Hematopoietic multipotent progenitor cell treated with erythropoietin and hydrocortisone succinate and interleukin-3 and kit ligand, for 8 days (in vitro differentiated cells): ENCODE measurements at places on chromosomes 12 and 14.
A peak's percentile ranks its signal among the peaks of the same experiment; 100 is the strongest.

- no peak for DNase-seq
Observed at GRCh38 chr14:88017535-88017934, 12.6 kb downstream of the GPR65 start.

DNA sequence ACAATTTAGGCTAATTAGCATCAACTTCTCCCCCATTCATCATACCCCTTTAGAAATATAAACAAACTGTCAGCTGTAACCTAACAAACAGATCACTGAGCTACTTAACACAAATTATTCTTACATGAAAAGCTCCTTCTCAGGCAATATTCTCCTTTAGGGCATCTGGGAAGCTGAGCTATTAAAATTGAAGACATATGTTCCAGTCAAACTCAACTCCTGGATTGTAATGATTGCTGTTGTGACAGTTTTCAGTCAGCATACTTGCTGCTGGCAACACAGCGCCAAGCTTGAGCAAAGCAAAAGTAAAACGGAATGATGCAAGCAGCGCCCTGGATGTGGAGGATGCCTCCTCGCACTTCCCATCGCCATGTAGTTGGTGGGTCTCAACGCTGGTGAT, 82.4 kb downstream of the SLC25A21 start:
- no peak for DNase-seq

- DNase-seq = no peak
Observed at GRCh38 chr14:101937926-101938767, 26.2 kb upstream of the DYNC1H1 start.

GRCh38 chr12:7047306-7047705, 13.2 kb upstream of the C1S start:
- DNase-seq = no peak

DNA sequence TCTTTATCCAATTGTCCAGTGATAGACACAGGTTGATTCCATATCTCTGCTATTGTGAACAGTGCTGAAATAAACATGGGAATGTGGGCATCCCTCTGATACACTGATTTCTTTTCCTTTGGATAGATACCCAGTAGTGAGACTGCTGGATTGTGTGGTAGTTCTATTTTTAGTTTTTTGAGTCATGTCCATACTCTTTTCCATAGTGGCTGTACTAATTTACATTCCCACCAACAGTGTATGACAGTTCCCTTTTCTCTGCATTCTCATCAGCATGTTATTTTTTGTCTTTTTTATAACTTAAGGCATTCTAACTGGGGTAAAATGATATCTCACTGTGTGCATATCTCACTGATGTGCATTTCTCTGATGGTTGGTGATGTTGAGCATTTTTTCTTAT, 24.8 kb upstream of the VASH1 start:
- no peak for DNase-seq

- no peak for DNase-seq
Observed at GRCh38 chr12:19190292-19191031, 60.9 kb downstream of the PLEKHA5 start.

- DNase-seq = no peak
Observed at GRCh38 chr12:52539083-52539820, 13.7 kb downstream of the KRT71 start.

DNA sequence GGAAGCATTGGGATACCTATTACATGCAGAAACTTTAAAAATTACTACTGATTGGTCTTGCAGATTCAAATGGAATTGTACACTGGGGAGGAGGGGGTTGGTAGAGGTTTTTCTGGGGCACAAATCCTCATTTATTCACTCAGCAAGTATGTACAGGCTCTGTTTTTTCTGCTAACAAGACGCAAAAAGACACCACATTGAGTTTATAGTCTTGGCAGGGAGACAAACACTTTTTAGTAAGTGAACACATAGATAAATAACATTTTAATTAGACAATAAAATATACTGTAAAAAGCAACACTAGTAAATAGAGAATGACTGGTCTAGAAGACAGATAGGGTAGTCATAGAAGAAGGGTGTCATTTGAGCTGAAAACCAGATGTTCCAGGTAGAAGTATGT, 23.8 kb downstream of the GLIPR1L2 start:
- DNase-seq = no peak

- peak; percentile 84 for DNase-seq
Observed at GRCh38 chr12:50047693-50048250, 9.6 kb upstream of the ASIC1 start.

DNA sequence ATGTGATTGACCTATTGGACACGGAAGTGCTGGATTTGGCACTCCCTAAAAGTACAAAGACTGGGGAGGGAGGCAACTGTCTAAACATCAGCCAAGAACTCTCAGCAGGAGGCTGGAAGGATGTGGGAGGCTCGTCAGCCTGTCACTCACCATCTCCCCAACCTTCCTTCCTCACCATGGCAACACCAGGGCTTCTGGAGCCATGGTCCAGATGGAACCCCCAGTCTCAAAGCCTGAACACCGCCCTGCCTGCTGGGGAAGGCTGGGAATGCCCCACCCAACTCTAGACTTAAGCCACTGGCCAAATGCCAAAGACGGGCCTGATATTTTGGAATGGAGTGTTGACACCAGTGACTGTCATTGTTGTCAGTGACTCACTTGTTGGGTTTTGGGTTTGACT, 55.3 kb downstream of the GALNT16 start:
- DNase-seq = peak; percentile 11

DNA sequence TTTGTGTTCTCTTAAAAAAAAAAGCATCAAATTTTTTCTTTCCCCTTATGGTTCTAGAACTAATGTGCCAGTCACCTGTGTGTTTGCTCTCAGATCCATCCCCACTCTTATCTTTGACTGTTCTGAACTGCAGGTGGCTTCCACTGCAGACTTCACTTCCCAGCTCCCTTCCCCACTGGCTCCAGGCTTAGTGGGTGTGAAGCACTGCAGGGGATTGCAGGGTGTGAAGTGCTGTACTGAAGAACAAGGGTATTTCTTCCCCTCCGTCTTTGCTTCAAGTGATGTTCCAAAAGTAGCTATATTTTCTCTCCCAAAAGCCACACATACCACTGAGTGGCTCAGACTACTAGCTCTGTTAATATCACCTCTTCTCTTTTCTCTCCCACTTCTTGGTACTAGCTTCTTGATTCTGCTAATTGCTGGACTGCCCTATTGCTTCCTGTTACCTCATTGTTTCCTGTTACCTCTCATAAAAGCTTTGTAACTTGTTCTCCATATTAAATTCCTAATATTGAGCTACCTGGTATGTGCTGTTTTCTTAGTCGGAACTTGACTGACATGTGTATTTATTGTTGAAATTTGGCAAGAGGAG, 115.4 kb upstream of the PRICKLE1 start:
- DNase-seq = no peak

- no peak for DNase-seq
Observed at GRCh38 chr12:98291828-98292227, 223.6 kb upstream of the TMPO start.

DNA sequence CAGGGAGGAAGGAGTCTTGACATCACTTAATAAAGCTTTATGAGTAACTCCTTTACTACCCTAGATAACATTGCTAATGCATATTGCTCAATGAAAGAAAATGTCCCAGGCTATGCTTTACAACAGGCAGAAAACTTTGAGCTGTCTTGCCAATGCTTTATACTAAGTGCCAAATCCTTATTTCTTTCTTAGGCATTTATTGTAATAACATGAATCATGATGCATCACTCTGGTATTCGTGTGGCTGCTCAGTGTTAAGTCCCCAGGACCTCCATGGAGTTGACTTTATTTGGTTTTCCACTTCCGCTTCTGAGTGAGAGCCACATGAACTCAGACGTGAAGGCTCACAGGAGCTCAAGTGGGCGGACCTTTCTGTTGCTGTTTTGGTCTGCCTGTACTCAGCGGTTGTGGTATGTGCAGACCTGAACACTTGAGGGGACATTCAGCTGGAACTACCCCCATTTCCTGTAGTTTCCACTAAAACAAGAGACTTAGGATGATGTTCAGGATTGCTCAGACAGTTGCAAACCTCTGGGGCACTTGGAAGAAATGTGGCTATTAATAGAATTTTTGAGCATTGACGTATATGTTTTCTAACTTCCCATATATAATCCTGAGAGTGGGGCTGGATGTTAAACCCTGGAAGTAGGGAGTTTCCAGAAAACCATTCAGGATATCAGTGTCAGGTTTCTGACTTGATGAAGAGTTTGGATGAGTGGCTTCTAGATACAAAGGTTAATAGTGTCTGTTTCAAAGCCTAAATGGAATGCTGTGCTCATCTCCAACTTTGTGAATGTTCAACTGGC, 258.6 kb downstream of the MSRB3 start:
- no peak for DNase-seq

DNA sequence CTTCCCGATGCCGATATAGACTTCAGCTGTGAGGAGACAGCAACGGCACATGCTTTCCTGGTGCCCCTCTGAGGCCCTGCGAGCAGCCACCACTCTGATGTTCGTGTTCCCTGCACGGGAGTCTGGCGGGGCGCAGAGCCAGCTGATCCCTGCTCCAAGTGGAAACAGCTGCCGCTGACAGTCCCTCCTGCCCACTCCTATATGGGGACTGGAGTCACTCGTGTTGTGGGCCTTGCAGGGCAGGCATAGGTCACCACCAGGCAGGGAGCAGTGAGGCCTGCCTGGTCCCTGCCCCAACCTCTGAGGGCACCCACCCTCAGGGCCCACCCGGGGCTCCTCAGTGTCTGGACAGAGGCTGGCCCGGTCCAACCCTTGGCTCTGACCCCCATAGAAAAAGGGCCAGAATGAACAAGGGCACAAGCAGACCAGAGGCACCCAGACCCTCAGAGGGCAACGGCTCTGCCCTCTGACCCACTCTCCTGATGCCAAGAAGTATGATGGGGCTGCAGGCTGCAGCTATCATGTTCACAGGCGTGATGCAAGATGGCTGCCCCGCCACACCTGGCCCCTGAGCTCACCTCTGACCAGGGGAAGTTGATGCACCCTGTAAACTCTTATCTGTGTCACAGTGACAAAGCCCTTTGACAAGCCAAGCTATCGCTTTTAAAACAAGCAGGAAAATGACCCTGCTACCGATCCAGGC, 181.6 kb downstream of the CALM1 start:
- no peak for DNase-seq

GRCh38 chr12:14814014-14814413, at the start of gene SMCO3:
SMCO3 (minus strand) TSS chr12:14814182; CDS start chr12:14806680, 7,502 bp downstream.
- DNase-seq = no peak

- DNase-seq = no peak
Observed at GRCh38 chr12:43740511-43741100, 18.0 kb downstream of the PUS7L start.

- no peak for DNase-seq
Observed at GRCh38 chr12:60981473-60981872, 1278.7 kb upstream of the USP15 start.

DNA sequence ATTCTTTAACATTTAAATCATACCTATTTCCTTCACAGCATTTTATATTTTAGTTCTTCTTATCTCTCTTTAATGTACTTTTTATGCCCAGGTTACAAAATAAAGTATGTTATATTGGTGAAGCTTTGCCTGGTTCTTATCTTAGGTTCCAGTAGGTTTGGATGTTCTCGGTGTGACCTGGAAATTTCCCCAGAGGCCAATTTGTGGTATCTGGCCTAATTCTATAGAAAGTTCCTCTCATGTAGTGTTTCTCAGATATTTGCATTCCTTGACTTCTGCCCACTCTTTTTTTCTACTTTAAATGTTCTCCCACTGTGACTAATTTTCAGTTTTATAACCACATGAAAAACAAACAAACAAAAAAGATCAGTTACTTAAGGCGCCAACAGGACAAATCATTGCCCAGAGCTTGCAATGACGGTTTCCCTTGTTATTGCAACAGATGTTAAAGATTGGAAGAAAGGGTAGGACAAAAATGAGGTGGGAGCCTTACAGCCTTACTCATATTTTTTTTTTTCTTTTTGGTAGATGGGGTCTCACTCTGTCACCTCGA, 41.2 kb upstream of the PPM1H start:
- DNase-seq = peak; percentile 20

DNA sequence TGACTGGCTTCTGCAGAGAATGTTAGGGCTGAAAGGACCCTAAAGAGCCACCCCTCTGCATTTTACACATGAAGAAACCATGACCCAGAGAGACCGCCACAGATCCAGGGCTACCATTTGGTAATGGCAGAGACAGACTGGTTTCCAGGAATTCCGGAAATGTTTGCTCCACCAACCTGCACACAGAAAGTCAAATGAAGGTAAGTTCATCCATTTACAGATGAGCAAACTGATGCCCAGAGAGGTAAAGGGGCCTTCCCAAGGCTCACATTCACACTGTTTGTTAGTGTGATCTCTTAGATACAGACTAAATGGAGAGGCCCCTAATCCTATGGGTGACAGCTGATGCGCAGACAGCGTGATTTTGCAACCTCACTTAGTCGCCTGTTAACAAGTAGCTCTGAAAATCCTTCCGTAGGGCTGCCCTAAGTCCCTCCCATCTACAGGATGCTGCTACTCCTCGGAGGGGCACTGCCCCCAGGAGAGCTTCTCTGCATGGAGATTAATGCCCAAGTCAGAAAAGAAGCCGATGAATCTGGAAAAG, 33.8 kb downstream of the ZFP36L1 start:
- no peak for DNase-seq

- DNase-seq = no peak
Observed at GRCh38 chr14:69610874-69611171, 573 bp upstream of the SUSD6 start.

DNA sequence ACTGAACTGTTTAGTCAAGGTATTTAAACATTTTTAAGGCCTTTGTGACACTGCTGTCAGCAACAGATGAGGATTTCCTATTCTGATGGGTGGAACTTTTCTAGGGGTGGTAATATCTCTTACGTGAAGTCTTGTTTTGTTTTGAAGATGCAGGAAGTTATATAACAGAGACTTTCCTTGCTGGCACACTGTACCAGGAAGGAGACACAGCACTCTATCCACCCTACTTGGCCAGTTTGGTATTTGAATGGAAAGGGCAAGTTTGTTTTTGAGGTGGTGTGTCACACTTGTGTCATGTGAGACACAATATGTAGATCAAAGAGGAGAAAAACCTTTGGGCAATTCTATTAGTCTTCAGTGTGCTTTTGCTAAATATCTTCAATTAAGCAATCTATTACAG, 51.6 kb upstream of the SRP54 start:
- DNase-seq = no peak

GRCh38 chr14:53912021-53912420, 44.6 kb downstream of the BMP4 start:
- DNase-seq = no peak

GRCh38 chr12:52531566-52532300, 11.5 kb upstream of the KRT5 start:
- DNase-seq = no peak

DNA sequence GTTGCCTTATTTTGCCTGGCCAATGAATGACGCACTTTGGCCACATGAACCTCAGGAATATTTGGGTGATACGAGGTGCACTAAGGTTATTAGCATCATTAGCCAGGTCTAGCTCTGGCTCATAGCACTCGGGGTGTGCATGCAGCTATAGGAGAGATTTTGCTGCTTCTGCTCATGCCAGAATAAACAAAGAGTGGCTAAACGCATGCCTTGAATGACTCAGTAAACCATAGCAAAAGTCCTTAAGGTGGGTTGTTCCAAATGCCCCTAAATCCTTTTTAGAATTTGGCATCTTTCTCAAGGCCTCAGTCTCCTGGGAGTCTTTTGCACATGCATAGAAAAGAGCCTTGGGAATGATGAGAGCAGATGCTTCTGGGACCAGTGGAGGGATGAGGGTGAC, 343.7 kb upstream of the FKBP4 start:
- DNase-seq = no peak
